ENCODE measurements at places on chromosomes 2 and 18.
A peak's percentile ranks its signal among the peaks of the same experiment; 100 is the strongest.

- no peak for DNase-seq
Measured at GRCh38 chr2:143632751-143633374, 503.6 kb downstream of the ARHGAP15 start.

DNA sequence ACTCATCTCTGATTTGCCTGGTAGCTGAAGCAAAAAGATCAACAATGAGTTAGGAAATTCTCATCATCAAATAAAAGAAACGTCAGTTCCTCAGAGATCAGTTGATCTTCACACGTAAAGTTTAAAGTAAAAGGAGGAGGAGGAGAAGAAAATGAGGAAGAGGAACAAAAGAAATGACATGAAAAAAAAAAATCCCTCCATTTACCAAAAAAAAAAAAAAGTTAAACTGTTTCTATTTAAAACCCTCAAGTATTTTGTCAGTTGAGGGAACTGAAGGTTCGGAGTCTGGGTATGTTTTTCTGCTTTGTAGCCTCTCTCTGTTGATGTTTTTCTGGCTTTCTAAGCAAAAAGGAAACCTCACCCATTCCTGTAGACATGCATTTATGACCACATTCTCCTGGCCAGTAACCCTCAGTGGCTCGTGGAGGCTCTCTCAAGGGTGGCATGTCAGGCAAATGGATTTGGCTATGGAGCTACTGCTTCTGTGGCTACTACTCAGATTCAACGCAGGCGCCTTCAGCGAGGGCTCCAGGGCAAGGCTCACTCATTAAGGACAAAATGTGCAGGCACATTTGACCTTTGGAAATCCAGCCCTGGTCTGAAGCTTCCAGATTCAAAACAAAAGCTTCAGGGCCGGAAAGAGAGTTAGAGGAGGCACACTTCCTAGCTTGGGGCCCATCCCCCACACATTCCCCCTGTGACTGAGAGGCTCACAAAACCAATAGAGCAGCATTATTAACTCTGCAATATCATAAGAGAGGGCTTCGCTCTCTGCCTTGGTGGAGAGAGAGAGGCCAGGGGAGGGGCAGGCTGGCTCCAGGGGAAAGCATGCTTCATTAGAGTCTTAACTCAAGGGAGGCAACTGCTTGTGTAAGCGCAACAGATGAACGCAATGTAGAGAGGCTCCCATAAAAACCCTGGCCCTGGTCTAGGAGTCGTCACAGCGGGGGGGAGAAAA lies 22.3 kb downstream of the KLF7 start:
- DNase-seq, result no peak

- no peak for DNase-seq
Measured at GRCh38 chr2:30445266-30445821, 1.7 kb upstream of the LCLAT1 start.

GRCh38 chr2:205511221-205511620 lies 171.1 kb upstream of the NRP2 start:
- no peak for DNase-seq

GRCh38 chr18:45277908-45278307 lies 337.4 kb upstream of the SLC14A2 start:
- DNase-seq, result no peak

GRCh38 chr2:148565272-148565894 lies 79.2 kb upstream of the EPC2 start:
- no peak for DNase-seq

- peak; percentile 87 for DNase-seq
Measured at GRCh38 chr18:13137670-13138419, 80.7 kb upstream of the LDLRAD4 start.

GRCh38 chr2:110678457-110679336 lies 834 bp upstream of the BUB1 start:
- peak; percentile 24 for DNase-seq

DNA sequence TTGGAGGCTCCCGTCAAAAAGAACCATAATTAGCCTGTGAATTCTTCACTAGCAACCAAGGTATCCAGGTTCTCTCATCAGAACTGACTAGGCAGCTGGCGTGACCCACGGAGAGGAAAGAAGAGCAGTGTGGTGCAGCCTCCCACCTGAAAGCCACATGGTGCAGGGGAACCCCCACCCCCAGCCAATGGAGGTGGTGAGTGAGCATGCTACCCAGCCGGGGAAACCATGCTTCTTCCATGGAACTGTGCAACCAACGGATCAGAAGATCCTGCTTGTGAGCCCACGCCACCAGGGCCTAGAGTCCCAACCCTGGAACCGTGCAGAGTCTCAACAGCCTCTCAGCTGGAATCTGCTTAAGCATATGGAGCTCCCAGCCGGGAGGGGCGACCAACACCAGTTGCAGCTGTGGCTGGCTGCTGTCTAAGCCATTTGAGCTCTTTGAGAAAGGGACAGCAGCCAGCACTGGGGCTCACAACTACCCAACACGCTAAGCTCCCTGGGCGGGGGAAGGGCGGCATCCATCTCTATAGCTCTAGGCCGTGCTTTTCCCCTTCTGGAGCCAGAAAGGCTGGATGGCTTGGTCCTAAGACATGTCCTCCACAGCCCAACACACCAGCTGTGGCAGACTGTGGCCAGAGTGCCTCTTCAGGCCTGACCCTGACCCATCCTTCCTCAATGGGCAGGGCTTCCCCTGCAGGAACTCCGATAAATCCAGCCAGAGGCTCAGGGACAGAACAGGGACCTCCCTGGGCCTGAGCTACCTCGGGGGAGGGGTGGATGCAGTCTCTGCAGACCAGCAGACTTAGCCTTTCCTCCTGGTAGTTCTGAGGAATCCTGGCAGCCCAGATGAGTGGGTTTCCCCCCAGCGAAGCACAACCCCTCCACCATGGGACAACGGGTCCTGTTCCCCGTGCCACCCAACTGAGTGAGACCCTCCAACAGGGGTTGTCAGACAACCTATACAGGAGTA lies 151.4 kb upstream of the NXPH2 start:
- no peak for DNase-seq

DNA sequence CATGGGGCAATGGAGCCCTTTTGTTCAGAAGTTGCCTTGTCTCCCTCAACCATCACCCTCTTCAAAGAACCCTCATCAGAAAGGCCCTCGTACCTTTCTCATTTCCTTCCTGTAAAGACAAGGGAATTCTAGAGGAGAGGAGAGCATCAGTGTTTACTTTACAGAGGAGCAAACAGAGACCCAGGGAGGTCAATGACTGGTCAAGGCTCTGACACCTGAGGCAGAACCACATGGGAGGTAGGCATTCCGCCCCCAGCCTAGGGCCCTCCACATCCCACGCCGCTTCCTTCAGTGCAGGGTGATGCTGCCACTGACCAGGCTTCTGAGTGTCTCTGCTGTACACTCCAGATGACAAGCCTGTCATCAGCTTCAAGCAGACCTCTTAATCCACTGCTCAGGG lies 104.7 kb downstream of the NRP2 start:
- DNase-seq, result no peak

- DNase-seq, result peak; percentile 53
Measured at GRCh38 chr2:241865957-241866789, 3.4 kb upstream of the RTP5 start.

DNA sequence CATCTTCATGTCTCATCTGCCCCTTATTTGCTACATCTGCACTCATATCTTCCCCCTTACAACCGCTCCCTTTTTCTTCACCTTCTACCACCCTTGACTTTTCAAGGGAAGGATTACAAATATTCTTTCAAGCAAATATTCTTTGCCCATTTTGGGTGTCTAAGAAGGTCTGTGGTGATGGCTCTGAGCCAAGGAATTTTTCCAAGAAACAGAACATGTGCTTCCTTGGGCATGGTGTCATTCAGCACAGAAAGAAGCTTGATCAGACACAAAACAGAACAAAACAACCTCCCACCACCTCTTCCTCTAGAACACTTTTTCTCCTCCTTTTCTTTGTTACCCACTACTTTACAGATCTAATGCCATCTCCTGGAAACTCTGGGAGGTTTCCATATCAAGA lies 313.7 kb downstream of the SATB2 start:
- no peak for DNase-seq

DNA sequence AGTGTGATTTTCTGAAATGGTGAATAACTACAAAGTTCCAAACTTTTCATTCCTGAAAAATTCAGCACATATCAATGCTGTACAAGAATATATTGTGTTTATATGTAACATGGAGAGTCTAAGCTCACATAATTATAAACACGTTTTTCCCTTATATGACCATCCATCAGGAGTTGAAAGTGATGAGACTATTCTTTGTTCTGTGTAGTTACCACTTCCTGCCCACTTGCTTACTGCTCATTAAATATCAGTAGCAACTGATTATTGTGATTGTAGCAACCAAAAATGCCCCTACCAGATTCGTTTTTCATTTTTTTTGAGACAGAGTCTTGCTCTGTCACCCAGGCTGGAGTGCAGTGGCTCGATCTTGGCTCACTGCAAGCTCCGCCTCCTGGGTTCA lies 30.8 kb downstream of the OTX1 start:
- no peak for DNase-seq

DNA sequence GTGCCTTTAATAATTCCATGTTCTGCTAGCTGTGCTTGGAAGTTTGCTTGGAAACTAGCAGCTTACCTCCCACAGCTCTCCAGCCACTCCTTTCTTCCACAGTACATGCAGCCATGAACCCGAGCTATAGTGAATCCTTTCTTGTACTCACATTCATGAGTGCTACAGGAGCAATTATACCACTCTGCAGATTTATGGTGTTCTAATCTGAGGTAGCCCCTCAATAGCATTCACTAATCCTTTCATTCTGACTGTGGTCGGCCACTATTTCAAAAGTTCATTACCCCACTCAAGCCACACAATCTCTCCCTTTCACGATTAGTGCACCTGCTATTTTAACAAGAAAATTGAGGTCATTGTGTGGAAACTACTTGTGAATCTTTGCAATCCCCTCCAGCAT lies 53.2 kb downstream of the CSRNP3 start:
- no peak for DNase-seq

GRCh38 chr2:41026613-41027012 lies 574.7 kb upstream of the SLC8A1 start:
- no peak for DNase-seq

GRCh38 chr2:222982909-222983265 lies 69.1 kb upstream of the KCNE4 start:
- no peak for DNase-seq

DNA sequence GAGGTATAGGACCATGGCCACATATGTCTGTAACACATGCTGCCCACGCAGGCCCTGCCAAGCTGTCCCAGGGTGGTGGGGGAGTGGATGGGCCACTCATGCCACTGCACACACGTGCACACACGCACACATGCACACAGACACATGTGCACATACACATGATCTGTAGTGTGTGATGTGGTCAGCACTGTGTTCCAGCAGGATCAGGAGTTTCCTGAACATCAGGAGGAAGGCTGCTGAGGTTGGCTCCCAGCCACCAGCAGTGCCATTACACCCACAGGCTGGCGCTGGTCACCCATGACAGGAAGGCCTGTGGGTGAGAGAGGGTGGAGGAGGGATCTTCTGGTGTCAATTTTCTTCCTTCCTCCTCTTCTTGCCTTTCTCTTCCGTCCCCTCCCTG lies 44.7 kb downstream of the POMC start:
- no peak for DNase-seq

GRCh38 chr2:170391697-170392096 lies 213.8 kb downstream of the MYO3B start:
- DNase-seq, result no peak

DNA sequence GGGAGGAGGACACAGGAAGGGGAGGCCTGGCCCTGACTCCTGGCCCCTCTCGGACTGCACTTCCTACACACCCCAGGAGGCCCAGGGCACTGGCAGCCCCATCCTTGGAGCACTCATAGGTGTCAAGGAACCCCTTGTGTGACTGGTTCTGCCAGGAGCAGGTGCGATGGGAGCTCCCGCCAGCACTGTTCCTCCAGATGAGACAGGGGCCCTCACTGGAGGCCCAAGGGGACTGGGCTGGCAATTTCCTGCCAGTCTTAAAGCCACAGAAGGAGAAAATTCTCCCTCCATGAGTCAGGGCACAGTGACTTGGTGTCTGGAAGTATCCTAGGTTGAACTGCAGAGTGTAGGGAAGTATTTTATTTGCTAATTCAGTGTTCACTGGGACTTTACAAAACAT lies 42.8 kb upstream of the MAL start:
- DNase-seq, result no peak

GRCh38 chr2:191748059-191748461 lies 70.1 kb downstream of the NABP1 start:
- DNase-seq, result no peak

DNA sequence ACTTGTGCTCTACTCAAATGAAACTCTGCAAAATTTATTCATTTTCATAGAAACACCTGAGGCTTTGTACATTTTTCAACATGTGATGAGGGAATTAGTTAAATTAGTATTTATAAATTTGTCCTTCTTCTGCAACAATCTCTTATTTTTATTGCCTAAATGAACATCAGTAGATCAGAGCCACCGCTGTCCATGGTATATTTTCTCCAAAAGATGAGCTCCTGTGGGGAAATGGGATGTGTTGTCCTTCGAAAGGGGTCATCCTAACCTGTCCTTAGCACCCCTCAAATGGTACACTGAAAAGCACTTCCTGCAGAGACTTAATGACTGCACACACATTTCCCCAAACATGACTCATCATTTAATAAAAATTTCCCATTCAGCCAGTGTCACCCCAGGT lies 714.6 kb downstream of the MBD2 start:
- DNase-seq, result no peak

- DNase-seq, result peak; percentile 63
Measured at GRCh38 chr18:8480506-8481328, 128.5 kb upstream of the RAB12 start.

DNA sequence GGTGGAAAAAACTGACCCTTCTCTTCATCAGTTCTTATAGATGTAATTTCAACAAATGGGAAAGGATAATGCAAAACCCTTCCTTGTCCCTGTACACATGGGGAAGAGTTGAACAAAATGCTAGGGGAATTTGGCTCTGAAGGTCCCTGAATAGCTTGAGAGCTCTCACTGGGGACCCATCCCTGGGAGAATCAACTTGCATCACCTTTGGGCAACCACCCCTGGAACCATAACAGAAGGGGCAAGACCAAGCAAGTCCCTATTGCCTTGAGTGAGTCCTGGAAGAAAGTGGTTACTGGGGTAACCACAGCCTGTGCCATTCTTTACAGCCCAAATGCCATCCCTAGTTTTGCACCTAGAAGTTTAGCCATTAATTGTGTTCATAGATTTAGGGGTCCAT lies 52.2 kb upstream of the B3GNT2 start:
- no peak for DNase-seq

- DNase-seq, result no peak
Measured at GRCh38 chr2:71937396-71937795, 210.3 kb downstream of the CYP26B1 start.

GRCh38 chr2:28074137-28074536 lies 183.6 kb downstream of the BABAM2 start:
- no peak for DNase-seq

DNA sequence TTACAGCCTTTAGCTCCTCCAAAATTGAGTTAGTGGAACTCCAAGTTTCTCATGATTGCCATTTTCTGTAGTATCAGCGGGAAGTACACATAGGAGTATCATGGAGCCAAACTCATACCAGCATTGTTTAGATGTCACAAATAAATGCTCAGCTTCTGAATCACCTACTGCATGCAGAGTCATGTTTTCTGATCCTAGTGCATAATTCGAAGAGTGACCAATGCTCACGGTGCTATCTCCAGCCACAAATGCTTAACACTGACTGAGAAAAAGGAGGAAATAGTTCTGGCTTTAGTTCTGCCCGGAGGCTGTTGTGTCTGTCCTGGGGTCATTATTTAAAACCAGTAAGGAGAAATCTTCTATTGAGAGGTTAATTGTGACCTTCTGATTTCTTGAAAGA lies 45.4 kb upstream of the LRATD1 start:
- no peak for DNase-seq

- DNase-seq, result no peak
Measured at GRCh38 chr2:36360063-36360462, 4.5 kb downstream of the CRIM1 start.

Data from Caco-2 (cell line).